ENCODE measurements at places on chromosomes 12 and 14.

DNA sequence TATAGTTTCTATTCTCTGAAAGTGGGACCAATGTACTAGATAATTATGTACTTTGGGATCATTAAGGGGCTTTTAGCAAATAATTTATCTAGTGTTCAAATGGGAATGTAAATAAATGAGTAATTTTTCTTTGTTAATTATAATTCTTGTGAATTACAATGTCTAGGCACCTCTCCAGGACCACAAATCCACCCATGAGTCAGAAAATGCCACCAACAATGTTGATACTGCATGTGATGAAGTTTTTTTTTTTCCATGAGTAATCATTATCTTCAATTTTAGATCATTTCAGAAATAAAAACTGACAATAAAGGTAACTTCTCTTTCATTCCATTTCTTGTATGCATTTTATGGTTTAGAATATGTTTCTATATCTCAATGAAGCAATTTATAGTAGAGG lies 470.3 kb downstream of the VRK1 start:
- DNase-seq: peak; percentile 65

- no peak for DNase-seq
Measured at GRCh38 chr14:76698191-76698590, 63.1 kb upstream of the VASH1 start.

GRCh38 chr14:30983858-30984257 lies 41.6 kb upstream of the AP4S1 start:
- DNase-seq: no peak

DNA sequence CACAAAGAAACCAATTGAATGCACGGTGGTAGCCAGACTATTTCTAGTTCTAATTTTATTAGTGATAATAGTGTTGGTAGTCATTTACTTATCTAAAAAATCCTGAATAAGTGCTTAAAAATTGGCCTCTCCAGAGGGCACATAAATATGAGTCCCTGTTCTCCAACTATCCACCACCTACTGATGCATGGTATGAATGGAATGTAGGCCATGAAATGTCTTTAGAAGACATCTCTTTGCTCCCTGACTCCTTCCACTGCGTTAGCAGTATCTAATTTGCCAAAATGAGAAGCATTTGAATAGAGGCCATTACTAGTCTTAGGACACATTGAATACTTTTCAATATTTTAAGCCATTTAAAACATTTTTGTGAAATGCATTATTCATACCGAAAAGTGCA lies 261.7 kb downstream of the LRFN5 start:
- peak; percentile 59 for DNase-seq

- no peak for DNase-seq
Measured at GRCh38 chr12:22904485-22904884, 279.5 kb downstream of the ETNK1 start.

- DNase-seq: peak; percentile 97
Measured at GRCh38 chr12:45232756-45233372, 17.0 kb downstream of the ANO6 start.

DNA sequence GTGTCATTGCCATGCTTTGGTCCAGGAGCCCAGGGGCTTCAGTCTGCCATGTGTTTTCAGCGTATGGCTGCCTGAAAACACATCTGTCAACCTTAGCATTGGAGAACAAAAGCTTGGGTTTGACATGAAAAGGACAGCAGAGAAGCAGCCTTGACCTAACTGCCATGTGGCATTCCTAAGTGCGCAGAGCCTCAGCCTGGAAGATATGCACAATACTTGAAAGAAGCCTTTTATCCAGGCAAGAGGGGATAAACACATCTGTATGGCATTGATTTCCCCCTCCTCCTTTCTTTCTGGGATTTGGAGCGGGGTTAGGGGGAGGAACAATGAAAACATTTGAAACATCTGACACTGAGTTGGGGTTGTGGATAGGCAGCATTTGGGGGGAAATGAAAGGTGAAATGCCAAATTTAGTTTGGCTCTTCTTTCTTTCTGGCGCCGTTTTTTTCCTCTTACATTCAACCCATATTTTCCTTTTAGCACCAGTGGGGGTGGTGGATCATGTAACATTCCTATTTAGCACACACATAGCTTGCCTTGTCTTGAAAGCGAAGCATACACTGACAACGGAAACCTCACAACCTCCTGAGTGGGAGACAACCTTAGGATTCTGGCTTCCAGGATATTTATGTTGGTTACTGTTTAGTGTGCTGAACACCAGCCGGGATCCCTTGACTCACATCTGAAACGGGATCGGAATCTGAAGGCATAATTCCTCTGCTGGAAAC lies 177.0 kb downstream of the C12orf75 start:
- DNase-seq: peak; percentile 81

DNA sequence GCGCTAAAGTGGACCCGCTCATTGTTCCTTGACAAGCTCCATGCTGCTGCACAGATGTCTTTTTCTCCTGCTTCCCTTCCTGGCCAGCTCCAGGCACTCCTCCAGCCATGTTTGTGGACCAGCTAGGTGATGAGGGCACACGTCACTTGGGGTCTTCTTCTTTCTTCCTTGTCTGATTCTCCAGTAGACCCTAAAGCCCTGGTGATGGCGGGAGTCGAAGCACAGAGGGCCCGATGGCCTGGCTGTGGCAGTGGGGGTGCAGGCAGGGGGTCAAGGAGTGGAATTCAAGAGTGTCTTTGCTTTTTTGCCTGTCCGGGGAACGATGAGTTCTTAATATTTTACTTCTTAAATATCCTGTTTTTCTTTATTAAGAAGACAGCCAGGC lies 23.0 kb upstream of the AMN start:
- DNase-seq: no peak

DNA sequence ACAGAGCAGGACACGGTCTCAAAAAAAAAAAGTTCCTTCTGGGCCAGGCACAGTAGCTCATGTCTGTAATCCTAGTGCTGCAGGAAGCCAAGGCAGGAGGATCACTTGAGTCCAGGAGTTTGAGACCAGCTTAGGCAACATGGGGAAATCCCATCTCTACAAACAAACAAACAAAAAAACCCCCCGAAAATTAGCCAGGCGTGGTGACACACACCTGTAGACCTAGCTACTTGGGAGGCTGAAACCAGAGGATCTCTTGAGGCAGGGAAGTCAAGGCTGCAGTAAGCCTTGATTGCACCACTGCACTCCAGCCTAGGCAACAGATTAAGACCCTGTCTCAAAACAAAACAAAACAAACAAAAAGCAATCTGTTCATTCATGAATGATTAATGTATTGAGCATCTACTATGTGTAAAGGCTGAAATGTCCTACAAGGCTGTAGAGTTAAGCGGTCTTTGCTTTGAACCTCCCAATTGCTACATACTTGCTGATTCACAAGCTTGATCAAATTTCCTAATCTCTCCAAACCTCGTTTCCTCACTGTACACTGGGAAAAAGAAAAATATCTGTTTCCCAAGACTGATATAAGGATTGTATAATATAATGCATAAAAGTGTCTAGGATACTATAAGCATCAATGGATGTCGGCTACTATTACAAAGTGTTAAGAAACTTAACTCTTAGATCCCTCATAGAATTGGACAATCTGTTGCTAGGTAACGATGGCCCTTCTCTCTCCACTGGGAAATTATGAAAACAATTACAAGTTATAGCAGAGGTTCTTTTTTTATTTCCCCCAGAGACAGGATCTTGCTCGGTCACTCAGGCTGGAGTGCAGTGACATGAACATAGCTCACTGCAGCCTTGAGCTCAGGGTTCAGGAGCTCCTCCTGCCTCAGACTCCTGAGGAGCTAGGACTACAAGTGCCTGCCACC lies 7.9 kb upstream of the RILPL2 start:
- DNase-seq: peak; percentile 23

- DNase-seq: no peak
Measured at GRCh38 chr14:49425921-49426320, 160.3 kb downstream of the RPS29 start.

DNA sequence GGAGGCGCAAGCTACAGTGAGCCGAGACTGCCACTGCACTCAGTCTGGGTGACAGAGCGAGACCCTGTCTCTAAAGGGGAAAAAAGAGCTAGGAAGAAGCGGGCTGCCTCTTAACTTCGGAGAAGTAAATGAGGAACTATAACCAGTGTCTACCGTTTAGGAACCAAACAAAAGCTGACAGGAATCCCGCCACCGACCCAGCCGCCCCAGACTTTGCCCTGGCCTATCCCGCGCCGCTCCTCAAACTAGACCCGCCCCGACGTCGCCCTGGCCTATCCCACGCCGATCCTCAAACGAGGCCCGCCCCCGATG lies 568 bp upstream of the SIVA1 start:
- no peak for DNase-seq

DNA sequence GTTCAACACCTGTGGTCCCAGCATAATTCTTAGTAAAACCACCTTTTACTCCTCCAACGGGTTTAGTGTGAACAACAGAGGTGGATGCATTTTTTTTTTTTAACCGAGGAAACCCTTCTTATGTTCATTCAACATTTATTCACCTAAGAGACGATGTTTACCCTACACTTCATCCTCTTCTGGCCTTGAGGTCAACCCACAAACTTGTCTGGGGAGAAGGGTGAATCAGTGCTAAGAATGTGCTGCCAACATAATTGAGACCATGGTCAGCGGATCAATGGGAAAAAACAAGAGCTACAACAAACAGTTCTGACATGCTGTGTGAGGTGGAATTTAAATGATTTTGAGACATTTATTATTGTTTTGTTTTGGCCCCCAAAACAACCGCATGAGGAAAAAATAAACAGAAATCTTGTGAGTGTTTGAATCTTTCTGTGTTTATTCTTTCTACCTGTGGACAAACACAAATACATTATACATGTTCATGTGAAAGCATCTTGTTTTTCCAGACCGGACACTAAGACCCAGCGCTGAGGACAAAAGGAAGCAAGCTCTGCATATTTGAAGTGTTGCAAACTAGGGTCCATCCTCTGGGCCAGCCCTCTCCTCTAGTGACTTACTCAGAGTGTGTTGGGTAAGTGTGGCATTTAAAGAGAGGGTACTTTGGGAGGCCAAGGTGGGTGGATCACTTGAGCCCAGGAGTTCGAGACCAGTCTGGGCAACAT lies 5.1 kb upstream of the USP30 start:
- DNase-seq: no peak

DNA sequence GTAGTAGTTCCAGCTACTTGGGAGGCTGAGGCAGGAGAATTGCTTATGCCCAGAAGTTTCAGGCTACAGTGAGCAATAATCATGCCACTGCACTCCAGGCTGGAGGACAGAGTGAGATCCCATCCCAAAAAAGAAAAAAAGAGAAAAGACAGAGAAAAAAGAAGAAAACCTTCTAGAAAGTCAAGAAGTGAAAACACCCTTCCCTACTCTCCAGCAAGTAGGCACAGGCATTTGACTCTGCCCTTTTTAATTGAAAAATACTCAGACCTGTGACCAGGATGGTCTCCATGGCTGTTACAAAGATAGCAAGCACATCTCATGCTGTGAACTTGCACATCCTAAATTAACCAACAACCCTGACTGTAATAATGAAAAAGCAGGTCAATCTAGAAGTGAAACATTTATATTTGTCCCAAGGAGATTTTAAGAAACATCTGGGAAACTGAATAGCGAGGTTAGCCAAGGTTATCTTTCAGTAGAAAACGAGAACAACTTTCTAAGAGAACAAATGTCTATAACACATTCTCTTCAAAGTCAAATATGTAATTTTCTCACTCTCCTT lies 2.0 kb downstream of the TMTC1 start:
- DNase-seq: no peak

- peak; percentile 80 for DNase-seq
Measured at GRCh38 chr12:2129076-2129475, 76.3 kb downstream of the CACNA1C start.

DNA sequence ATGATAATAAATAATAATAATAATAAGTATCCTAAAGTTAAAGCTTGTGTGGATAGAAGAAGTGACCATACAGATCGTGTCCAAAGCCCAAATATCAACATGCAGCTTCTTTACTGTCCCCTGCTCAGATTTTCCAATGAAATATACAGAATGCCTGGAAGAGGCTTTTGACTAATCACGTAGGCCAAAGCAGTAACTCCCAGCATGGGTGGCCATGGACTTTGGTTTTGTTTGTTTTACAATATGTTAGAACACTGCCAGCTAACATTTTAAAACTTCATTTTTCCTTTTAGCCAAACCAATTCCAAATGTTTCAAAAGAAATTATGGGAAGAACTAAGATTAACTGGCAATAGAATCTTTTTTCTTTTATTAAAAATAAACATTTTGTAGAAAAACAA lies 400.0 kb upstream of the FLRT2 start:
- no peak for DNase-seq

DNA sequence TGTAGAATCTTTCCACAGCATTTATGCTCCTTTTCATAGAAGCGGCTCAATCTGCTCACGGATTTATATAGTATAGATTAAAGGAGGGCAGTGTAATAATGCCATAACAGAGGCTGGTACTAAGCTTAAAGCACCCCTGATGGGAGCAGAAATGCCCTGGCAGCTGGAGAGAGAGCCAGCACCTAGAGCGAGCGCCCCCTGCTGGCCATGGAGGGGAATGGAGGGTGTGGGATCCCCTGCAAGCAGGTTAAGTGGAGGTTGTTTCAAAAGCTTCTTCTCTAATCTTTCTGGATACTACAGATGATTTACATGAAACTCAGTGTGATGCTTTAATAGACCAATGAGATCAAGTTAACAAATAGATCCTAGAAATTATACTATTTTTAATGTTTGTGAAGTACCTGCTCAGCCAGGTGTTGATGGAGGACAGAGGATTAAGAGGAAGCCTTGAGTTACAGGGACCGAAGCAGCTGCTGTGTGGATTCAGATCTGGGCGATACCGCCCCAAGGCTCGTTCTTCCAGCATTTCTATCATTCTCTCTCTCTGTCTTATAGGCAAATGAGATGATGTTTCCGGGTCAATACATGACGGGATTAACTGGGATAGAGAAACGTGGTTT lies 1519.3 kb upstream of the TMEM132C start:
- DNase-seq: peak; percentile 3

- no peak for DNase-seq
Measured at GRCh38 chr12:75471902-75472890, 8.4 kb upstream of the GLIPR1 start.

- no peak for DNase-seq
Measured at GRCh38 chr12:117521867-117522266, 160.4 kb upstream of the NOS1 start.

DNA sequence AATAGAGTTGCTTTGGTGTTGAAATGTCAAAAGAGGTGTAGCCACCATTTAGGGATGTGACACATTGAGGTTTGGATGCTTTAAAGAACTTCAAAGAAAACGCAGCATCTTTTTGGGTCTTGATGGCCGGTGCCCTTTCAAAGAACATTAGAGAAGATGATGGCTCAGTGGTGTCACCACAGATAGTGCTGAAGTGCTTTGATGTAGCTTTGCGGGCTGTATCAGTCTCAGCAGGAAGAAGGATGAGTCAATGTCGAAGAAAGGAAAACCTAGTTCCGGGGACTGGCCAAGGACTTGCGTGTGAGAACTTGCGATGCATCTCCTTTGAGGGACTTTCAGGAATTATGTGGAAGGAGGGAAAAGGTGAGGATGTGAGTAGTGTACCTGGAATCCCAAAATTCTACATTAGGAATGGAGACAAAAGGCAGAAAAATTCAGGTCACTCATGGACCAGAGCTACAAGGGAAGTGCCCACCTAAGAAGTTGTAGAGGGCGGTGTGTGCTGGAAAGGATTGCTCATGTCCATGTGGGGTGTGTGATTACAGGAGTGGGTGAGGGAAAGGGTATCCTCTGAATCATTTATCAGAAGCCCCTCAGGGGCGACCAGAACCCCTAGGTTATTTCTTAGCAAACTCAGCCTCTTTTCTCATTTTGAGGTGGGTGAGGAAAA lies 39.7 kb upstream of the GZMB start:
- DNase-seq: no peak

- peak; percentile 35 for DNase-seq
Measured at GRCh38 chr14:93007225-93007997, 84.5 kb downstream of the CHGA start.

Measured in fibroblast of skin of right quadriceps (primary cell).